ENCODE measurements at places on chromosomes 7 and 10.

GRCh38 chr10:13743101-13743693 lies 156.4 kb downstream of the PRPF18 start:
- DNase-seq: no peak

- no peak for DNase-seq
These were observed 67.3 kb upstream of the PDZD8 start for GRCh38 chr10:117442521-117442920.

DNA sequence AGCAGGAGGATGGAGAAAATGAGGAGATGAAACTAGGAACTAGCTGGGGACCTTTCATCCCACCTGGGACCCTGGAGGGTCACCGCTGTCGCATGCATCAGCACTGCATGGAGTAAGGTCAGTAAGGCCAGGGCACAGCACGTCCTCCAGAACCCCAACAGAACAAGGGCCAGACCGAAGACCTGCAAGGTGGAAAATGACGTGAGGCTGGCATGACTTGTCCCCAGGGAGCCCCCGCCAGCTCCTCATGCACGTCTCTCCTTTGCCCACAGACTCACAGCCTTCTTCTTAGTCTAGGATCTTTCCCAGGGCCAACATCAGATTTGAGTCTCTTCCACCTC lies 4.7 kb downstream of the ZNF488 start:
- no peak for DNase-seq

DNA sequence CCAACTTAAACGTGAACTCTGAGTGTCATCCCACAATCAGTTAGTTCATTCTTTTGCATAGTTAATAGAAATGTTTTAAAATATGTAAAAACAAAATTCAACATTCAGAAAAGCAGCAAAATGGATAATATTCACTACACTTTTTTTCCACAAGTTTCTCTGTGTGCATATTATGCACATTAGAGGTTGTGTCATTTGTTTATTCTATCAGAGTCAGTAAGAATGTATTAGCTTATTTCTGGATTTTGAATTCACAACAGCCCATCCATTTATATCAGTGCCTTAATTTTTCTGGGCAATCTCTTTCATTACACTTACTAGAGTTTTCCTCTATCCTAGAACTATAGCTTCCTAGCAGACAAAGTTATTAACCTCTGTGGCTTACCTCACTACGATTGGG lies 432.7 kb upstream of the SEMA3A start:
- no peak for DNase-seq

GRCh38 chr10:12512332-12513002 lies 163.1 kb downstream of the CAMK1D start:
- DNase-seq: no peak

DNA sequence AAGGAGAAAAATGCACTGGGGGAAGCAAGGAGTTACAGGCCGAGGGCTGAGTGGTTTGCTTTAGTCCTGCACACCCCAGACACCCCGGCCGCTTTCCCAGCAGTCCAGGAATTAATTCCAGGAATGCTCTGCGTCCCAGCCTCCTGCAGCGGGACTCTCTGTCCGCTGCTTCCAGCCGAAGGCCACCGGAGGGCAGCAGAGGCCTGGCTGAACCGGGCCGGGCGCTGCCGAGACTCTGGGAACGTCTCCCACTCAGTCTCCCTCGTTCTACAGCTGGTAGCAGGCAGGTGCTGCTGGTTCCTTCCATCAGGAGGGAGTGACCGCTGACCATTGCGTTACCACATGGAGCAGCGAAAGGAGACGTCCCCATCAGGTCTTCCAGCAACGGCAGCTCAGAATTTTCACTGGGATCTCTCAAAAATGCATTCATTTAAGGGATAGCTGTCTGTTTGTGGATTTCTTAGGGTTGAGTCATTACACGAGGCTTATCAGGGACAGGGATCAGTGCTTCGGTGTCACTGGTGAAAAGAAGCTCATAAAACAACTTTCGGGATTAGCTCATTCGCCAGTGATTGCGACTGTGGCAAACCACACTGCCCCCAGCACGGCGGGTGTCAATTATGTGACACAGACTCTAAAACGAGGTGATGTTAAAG lies 24.9 kb upstream of the PITRM1 start:
- peak; percentile 59 for DNase-seq

DNA sequence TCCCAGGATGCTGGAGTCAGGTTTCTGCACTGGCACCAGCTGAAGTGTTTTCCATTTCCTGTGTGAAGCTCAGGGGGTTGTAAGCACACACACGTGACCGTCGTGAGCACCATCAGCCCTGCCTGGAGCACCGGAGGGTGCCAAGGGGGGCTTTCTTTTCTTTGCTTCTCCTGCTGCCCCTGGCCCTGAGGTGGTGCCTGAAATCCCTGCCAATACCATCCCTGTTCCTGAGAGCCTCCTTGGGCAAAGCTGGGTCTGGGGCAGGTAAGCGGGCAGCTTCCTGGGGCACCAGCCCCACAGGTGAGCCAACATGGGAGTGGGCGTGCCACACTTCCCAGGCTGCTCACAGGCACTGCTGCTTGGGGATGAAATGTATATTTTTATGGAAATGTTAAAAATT lies 593.6 kb downstream of the DNAJB6 start:
- DNase-seq: no peak

GRCh38 chr7:91089382-91089963 lies 174.8 kb upstream of the FZD1 start:
- no peak for DNase-seq

GRCh38 chr7:100556541-100556940 lies 17.2 kb downstream of the SAP25 start:
- DNase-seq: no peak

- DNase-seq: no peak
These were observed 227.6 kb upstream of the IMMP2L start for GRCh38 chr7:111789870-111790269.

- DNase-seq: no peak
These were observed 39.7 kb downstream of the DLG5 start for GRCh38 chr10:77886795-77887355.

All from stimulated activated CD8-positive, alpha-beta memory T cell treated with anti-CD3 and anti-CD28 coated beads, Interleukin-7, amount 100 ng/mL, for 24 hours (primary cell).